Astrocyte of the spinal cord (primary cell): ENCODE measurements at places on chromosomes 12 and 14.

GRCh38 chr14:65223636-65224035, 121.3 kb upstream of the MAX start:
- no peak for DNase-seq

- no peak for DNase-seq
Measured at GRCh38 chr14:29005647-29006046, 239.1 kb downstream of the FOXG1 start.

GRCh38 chr12:62205346-62205745, 54.9 kb upstream of the USP15 start:
- DNase-seq: no peak

- DNase-seq: no peak
Measured at GRCh38 chr14:29836395-29836794, 91.3 kb downstream of the PRKD1 start.

GRCh38 chr12:80353254-80353653, 90.8 kb upstream of the PTPRQ start:
- DNase-seq: peak; percentile 50

DNA sequence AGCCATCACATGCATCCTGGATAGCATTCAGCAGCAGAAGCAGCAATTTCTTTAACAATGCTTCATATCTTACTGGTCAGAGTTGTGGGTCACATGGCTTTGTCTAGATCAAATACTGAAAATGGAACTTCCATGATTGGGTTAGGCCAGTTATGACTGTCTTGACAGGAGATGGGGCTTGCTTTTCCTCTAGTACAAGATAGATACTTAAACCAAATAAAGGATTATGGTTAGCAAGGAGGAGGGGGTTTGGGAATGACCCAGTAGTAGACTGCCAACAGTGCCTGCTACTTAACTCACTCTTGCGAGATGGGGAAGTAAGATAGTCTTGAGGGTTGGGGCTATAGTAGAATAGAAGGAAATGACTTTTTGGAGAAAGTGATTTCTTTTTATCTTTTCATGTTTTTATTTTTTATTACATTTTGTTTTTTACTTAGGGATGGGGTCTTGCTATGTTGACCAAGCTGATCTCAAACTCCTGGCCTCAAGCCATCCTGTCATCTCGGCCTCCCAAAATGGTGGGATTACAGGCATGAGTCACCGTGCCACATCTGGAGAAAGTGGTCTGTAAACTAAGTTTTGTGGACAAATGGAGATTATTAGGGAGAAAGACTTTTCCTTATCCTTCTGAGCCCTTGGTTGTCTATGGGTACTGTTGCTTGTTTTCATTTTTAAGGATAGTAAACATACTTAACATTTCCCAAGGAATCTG, 37.6 kb downstream of the WNK1 start:
- no peak for DNase-seq

DNA sequence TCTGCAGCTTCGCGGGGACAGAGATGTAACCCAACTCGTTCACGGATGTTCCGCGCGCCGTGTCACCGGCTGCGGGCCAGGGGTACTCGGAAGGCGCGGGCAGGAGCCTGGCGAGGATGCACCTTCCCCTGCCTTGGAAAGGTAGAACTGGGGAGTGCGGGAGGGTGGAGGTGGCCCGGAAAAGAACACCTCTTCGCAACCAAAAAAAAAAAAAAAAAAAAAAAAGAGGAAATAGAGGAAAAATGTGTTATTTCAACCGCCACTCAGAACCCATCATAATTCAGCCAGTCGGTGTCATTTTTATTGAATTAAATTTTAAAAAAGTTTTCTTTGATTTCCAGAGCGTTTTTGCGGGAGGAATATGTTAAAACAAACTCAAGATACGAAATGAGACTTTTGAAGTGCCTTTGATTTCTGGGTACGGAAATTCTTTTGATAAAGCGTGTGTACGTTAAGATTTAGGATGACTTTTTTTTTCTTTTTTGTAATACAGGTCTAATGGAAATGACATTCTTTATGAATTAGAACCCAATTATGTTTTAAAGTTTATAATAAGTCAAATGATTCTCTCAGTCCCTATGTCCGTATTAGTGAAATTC, 8.9 kb downstream of the CDKN1B start:
- DNase-seq: no peak

DNA sequence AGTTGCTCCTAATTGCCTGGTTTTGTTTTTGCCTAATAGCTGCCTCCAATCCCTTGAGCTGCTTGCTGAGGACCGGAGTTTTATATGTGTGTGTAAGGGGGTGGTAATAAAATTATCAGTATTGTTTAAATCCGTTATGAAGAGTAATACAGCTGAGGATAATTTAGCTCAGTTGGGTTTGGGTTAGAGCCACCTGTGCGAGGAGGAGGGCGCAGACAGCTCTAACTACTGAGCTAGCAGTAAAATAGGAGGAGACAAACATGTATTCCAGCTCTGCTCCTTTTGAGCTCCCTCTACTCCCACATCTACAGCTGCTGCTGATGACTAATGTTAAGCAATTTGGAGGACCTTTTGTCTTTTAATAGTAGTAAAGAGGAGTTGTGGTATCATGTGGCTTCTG, 61.5 kb downstream of the SPATS2 start:
- DNase-seq: peak; percentile 74

- DNase-seq: no peak
Measured at GRCh38 chr12:11777451-11777850, 128.0 kb downstream of the ETV6 start.
